ENCODE measurements at places on chromosomes 12 and 14.

DNA sequence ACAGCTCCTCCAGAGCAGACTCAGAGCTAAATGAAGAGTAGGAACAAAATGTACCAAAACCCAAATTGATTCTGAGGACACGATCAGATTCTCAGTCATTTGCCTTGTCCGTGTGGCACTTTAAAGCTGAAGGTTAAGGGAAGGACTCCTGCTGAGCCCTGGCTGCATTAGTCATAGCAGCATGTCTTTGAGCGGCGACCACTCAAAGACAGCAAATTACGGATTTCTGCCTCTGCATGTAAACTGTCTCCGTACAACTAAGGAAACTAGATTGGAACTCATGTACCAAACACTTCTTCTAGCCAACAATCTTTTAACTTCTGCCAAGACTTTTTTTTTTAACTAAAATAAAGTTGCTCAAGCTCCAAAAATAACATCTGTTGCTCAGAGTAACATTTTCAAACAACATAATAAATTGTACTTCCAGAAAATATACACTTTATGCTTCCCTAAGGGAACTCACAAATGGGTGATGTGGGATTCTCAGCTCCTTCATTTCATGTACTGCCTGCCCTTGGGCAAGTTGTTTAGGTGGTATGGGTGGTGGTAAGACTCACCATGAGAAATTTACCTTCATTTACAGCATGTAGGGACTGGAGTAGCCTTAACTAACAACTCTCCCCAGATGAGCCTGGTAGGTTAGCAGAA lies 56.1 kb downstream of the RERG start:
- DNase-seq = no peak

- no peak for DNase-seq
Observed at GRCh38 chr12:111209811-111210210, 159.1 kb downstream of the PHETA1 start.

DNA sequence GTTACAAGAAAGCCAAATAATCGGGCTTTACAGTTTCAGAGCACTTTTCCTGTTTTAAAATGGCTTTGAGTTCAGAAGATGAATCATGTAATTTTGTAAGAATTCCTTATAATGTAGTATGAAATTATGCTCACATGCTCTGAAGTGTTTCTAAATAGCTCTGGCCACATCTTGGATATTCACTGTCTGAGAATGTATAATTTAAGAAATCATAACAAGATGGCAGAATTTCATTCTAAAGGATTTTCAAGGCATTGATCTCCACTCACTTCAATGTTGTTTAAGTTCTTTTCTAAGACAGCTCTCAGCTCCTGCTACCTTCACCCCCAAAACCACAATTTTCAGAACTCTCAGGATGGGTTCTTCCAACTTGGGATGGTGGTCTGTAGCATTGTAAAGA lies 180.1 kb downstream of the DACT1 start:
- DNase-seq = no peak

DNA sequence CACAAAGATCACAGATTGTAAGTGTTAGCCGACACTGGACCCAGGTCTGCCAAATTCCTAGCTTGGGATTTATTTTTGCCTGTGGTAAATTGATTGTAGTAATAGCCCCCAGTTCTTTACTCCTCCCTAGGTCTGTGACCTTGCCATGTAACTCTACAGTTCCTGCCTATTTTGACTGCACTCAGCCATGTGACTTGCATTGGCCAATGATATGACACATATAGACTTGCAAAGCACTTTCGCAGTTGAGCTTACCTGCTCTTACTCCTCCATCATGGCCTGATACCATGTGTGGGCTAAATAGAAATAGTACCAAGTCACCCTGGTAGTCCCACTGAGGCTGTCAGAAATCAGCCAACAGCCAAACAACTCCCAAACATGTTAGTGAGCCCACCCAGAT lies 240.3 kb downstream of the DUSP6 start:
- no peak for DNase-seq

DNA sequence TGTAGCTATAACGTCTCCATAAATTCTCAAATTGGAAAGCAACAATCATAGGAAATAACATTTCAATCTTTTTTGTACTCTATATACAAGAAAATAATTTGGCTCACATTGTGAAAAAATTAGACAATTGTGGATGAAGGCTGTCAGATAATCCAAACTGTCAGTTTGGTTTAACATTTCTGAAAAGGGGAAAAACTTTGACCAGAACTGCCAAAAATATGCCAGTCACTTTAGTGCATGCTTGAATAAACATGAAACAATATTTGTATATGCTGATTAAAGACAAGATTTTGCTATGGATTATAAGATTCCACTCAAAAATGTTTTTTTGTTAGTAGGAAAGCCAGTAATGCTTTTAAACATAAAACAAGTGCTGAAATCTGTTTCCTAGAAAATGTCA lies 38.9 kb downstream of the CCDC59 start:
- DNase-seq = no peak

- no peak for DNase-seq
Observed at GRCh38 chr14:89012282-89013097, 188.0 kb downstream of the TTC8 start.

GRCh38 chr14:51939226-51939625 lies 50.1 kb upstream of the RTRAF start:
- DNase-seq = no peak

GRCh38 chr14:32298346-32298745 lies 30.8 kb upstream of the AKAP6 start:
- DNase-seq = no peak

GRCh38 chr12:77133566-77133965 lies 68.2 kb upstream of the E2F7 start:
- DNase-seq = no peak

- no peak for DNase-seq
Observed at GRCh38 chr14:55043528-55043927, 7.9 kb upstream of the MAPK1IP1L start.

GRCh38 chr12:4323396-4323795 lies 2.4 kb downstream of the TIGAR start:
- DNase-seq = no peak

- DNase-seq = peak; percentile 83
Observed at GRCh38 chr12:53053218-53054111, 3.6 kb downstream of the TNS2 start.

DNA sequence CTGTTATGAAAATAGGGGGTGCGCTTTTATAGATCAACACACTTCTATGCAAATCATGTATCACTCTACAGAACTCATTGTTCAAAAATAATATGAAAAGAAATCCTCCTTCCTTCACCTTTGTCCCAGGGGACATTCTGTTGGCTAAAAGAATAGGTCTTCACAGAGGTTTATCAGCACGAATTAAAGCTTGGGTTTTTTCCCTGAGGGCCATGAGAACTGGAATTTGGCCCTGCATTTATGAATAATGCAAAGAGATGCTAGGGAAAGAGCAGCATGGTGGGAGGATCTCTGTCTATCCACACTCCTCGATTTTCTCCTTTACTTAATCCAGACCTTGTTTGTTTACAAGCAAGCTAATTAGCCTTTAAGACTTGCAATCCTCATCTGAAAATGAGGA lies 16.2 kb upstream of the CRADD start:
- no peak for DNase-seq

DNA sequence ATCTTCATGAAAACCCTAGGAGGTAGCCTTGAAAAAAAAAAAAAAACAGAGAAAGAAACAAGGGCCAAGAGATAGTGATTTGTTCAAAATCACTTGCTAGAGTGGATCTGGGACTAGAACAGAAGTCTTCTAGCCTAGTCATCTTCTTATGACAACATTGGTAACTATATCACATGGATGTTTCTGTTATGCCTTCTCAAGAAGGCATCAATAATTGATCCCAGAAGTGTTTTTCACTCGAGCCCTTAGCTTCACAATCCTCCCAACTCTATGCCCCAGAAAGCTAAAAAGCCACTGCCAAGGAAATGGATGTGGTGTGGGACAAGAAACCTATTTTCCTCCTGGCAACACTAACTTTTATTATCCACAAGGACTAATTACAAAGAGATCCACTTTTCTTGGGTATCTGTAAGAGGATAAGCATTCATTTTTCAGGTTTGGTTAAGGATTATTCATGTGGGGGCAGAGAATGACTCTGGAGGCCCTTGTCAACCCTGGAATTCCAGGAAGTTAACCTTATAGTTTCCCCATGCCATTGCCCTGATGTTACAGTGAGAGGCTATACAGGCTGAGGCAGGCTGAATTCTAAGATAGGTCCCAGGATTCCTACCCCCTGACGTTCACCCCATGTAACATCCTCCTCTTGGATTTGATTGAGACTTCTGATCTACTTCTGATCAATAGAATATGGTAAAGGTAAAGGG lies 67.7 kb upstream of the CPM start:
- no peak for DNase-seq

GRCh38 chr14:35339761-35340406 lies 47.7 kb downstream of the PSMA6 start:
- no peak for DNase-seq

DNA sequence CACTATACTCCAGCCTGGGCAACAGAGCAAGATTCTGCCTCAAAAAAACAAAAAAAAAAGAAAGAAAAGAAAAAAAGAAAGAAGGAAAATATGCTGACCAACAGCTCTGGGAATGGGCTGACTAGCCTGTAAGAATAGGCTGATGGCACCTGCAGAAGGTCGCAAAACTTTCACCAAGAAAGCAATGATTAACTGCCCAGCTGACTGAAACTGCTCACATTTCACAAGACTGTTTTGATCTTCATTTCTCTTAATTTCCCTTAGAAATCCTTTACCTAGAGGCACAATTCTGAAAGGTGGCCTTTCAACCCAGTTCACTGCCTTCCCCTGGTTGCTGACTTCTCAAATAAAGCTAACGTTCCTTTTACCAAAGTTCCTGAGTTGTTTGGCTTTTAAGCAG lies 12.4 kb downstream of the BEST3 start:
- DNase-seq = no peak

- no peak for DNase-seq
Observed at GRCh38 chr12:98793121-98793520, 148.0 kb downstream of the APAF1 start.

DNA sequence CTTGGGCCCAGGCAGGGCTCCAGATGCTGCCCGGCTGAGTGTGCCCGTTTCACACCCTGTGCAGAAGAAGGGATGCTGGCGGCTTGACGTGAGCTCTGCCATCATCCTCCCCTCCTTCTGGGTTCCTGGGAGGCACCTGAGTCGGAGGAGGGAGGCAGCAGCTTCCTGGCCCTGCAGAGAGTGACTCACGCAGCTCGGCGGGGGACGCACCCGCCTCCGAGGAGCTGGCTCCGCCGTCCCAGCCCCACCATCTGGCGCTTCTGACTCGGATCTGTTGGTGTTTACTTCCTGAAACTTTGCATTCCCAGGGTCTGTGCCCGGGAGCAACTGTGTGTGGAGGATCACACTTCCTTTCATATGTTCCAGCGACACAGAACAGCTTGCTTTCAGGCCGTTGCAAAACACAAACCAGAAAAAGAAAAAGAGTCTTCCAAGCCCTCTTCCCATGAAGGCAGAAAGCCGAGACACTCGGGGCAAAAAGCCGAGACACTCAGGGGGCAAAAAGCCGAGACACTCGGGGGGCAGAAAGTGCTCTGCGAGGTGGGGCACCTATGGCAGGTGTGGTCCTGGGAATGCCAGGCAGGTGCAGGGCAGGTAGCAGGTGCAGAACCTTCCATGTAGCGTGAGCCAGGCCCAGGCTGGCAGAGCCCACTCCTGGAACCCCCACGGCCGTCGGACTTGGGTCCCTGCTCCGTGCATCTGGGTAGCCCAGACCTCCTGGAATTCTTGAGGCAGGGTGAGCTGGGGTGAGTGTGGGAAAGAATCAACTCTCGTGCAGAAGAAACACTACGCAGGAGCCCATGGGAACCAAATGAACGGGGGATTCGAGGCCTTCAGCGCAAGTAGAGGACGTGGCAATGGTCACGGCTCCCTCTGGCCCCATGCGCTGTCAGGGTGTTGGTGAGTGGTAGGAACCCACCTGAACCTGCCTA lies 27.6 kb upstream of the GALNT9 start:
- peak; percentile 27 for DNase-seq

DNA sequence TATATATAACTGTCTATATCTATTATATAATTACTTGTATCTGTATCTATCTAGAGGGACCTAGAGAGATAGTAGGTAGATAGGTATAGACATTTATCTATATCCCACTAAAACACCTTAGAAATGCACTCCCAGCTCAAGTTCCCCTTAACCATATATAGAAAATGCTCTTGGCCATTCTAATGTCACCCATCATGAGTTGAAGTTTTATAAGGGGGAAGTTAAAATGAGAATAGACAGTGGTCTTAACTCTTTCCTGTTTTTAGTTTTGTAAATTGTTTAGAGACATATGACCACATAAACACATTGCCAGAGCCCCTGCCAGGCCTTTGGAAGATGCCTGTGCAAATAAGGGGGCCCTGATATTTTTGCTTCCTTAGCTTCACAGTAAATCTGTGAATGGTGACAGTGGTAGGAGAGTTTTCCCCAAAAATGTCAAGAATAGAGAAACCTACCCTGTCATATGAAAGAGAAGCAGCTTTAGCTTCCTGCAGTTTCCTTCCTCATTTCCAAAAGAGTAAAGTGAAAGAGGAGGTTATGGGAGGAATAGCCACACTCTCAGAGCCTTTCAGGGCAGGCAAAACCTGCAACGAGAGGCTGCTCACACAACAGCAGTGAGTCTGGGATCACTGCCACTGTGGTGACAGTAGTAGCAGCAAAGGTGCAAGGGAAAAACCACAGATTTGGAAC lies 45.5 kb downstream of the MGST1 start:
- DNase-seq = no peak
